Kidney epithelial cell (primary cell): ENCODE measurements at places on chromosomes 7 and 10.

DNA sequence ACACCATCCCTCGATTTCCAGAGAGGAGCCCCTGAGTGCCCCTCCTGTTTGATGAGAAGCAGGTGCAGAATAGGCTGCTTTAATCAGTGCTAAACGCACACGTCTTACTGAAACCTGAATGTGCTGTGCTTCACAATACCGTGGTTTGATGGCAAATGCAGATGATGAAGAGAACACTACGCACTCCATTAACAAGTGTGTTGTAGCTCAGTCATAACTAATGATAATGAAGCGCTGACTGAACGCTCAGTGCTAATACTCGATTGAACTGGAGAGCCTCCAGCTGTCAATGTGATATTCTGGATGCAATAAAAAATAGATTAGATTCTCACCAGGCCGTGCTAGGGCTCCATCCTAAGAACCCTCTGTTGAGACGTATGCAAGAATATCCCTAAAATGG lies 279.7 kb upstream of the PLPP4 start:
- no peak for DNase-seq

GRCh38 chr10:331186-331585 lies 195.9 kb downstream of the ZMYND11 start:
- no peak for DNase-seq

GRCh38 chr7:2107386-2108070 lies 125.2 kb downstream of the MAD1L1 start:
- DNase-seq = no peak

DNA sequence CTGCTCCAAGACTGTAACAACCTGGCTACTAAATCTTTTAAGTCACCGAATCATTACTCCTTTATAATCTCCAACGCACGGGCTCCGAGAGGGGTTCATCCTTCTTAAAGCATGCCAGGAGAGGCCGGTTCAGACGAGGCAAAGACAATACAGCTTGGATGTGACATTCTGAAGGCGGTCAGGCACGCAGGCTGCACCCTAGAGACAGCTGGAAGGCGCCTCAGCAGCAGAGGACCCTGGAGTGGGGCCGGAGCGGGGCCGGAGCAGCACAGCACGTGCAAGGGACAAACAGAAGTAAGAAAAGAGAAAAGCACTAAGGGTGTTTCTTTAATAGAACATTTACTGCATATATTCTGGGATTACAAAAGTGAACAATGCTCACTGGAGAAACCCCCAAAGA lies 97.8 kb upstream of the PPP2R2D start:
- no peak for DNase-seq

DNA sequence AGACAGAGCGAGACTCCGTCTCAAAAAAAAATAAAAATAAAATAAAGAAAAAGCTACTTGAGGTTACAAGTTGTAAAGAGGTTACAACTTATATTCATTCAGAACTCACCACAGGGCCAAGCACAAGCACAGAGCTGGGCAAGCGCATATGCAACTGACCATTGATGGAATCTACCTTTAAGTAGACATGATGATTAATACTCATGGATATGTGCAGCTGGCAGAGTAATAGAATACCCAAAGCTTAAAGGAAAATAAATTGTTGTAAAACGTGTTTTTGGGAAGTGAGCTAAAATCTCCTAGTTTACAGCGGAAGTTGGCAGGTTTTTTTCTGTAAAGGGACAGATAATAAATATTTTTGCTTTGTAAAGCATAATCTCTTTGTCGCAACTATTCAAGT lies 111.6 kb downstream of the TMEM168 start:
- no peak for DNase-seq

DNA sequence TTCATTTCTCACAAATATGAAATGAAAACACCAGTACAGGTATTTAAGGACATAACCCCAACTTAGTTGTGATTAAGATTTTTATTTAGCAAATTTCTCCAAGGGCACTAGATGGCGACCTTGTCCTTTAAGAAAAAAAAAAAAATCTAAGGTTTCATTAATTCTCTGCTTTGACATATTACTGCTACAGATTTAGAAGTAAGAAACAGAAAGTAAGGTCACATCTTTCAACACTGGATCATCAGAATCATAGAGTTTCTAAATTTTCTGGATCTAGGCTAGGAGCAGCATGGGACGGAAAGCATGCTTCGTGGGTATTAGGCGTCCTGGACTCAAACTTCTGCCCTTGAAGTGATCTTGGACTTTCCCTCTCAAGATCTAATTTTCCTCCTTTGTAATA lies 85.5 kb upstream of the PRKG1 start:
- no peak for DNase-seq

DNA sequence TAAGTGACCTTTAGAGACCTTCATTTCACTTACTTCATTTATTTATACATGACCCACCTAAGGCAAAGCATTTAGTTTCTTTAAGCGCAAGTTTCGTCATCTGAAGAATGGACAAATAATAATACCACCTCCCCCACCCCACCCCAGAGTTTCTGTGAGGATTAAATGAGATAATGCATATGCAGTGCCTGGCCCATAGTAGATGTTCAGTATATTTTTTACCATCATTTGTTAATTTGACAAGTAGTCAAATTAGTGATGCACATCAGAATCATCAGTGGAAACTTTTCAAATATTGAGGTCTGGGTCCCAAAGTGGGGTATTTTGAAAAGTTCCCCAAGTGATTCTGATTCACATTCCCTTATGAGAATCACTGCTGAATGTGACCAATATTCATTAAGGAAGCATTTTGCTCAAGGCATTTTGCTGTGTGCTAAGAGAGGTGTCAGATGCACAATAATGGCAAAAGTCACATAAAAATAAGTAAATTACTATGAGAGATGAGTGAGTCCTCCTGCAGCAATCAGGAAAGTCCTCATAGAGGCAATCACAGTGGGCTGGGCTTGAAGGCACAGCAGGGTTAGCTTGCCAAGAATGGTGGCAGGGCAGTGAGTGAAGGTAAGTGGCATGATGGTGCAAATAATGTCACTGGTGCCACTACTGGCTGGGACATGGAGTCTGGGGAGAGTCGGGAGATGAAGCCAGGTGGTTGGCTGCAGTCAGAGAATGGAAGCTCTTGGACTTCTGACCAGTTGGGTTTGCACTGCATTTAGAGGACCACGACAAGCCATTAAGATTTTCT lies 244.1 kb downstream of the PTEN start:
- DNase-seq = no peak

- DNase-seq = no peak
Measured at GRCh38 chr10:124037784-124038183, 55.6 kb downstream of the CHST15 start.

DNA sequence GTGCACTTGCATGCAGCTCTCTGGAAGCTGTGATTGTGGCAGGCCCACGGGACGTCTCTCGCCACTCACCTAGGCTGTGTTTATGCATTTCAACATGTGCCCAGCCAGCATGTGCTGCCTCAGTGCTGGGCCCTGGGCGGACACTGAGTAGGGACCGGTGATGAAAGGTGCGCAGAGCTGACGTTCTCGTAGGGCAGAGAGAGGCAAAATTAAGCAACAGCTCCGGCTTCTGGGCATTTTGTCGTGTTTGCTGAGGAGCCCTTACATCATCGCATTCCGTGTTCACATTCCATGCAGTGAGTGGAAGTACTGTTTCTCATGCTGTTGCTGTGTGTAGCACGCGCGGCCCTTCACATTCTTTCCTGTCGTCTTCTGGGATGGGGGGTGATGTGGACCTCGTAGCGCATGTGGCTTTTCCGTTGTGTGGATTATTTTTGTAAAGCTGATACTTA lies 50.5 kb downstream of the PRF1 start:
- peak; percentile 67 for DNase-seq

GRCh38 chr10:120423431-120424197 lies 33.4 kb upstream of the PLPP4 start:
- DNase-seq = peak; percentile 73

- DNase-seq = no peak
Measured at GRCh38 chr10:127649642-127650041, 87.3 kb upstream of the FOXI2 start.

DNA sequence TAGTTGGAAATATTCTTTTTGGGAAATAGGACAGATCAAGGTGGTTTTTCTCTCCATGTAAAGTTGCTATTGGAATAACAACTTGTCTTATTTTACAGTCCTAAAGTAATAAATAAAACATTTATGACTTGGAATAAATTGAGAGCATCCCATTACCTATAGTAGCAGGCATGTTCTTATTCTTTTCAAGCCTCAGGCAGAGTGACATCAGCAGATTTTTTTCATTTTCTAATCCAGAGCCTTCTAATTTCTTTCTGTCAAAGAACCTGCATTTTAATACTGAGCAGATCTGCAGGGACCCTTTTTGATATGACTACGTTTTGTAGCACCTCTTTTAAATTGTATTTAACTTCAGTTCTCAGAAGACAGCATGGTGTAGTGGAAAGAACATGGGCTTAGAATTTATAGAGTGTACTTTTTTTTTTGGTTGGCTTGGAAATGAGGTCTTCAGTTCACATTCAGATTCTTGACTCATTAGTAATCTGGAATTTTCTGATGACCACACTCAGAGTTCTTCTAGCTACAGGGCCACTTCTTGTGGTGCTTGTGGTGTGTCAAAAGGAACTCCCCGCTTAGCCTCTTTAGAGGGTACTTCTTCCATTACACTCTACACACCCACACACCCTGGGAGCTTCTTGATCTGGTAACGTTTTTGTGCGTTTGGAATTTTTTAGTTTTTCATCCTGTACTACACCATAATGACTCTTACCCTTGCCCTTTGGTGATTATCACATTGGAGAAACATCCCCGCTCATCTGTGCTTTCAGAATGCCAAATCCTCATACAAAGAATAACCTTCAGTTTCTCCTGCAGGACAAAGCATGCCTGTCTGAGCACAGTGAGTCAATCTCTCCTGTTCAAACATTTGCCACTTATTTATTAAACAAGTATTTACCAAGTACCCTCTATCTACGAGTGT lies 34.6 kb downstream of the AGK start:
- peak; percentile 79 for DNase-seq

DNA sequence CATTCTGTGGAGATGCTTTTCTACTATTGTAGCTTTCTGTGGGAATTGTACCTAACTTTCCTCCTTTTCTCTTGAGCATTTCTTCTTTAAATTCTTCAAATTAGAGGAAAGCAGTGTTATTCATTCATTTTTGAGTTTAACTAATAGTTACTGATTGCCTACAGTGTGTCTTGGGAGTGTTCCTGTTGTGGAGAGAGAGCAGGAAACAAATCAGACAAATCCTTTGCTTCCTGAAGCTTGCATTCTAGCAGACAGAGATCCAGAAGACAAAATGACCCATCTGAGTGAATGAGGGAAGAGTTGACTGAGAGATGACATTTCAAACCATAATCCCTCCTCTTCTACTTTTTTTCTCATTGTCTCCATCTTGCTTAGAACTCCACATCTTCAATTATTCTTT lies 170.4 kb downstream of the SUGCT start:
- DNase-seq = peak; percentile 61

GRCh38 chr10:69234447-69234846 lies 14.3 kb downstream of the HKDC1 start:
- no peak for DNase-seq

- DNase-seq = no peak
Measured at GRCh38 chr7:106864298-106865081, 592 bp upstream of the PIK3CG start.

- DNase-seq = no peak
Measured at GRCh38 chr10:116427671-116428070, at the start of gene PNLIPRP3. Gene PNLIPRP3, plus strand, starts transcription at chr10:116427847. Its CDS starts 166 bp downstream, at chr10:116428013.

- DNase-seq = no peak
Measured at GRCh38 chr10:131213741-131214505, 97.6 kb downstream of the TCERG1L start.

DNA sequence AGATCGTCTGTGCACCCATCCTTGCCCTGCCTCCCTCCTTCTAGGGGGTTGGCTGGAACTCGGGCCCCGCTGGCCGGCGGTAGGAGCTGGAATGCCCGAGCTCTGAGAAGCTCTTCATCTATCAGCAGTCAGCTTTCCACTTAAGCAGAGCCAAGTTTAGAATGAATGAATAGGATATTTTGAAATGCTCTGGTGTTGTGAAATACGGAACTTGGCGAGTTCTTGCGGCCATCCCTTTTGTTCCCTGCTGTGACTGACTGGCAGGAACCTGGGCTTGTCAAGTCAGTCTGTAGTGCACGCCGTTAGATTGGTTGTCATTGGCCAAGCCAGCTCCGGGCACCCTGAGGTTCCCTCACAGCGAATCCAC lies 33.3 kb downstream of the FOXK1 start:
- no peak for DNase-seq

- DNase-seq = no peak
Measured at GRCh38 chr10:48484911-48485310, 120.0 kb downstream of the ARHGAP22 start.

GRCh38 chr7:140170375-140170774 lies 6.4 kb downstream of the KDM7A start:
- DNase-seq = no peak

GRCh38 chr7:101121991-101122932 lies 4.6 kb upstream of the SERPINE1 start:
- peak; percentile 92 for DNase-seq

GRCh38 chr10:50325449-50326171 lies 74.3 kb upstream of the ASAH2 start:
- DNase-seq = peak; percentile 89

- DNase-seq = no peak
Measured at GRCh38 chr10:58887474-58887873, 289.0 kb upstream of the PHYHIPL start.

DNA sequence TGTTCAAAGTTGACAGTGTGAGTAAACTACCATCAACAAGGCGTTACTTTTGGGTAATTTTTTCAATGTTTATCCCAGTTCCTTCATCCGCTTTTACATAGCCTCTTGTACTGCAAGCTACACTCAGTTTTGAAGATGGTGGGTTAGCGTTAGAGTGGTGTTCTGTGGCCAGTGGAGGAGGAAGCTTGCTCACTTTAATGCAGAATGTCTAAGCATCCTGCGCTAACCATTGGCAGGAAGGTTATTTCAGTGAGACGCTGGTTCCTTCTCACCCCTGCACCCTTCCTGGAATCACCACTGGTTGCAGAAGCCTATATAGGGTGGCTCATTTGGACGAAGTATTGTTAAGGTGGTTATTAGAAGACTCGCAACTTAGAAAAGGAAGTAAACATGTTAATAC lies 159.1 kb downstream of the CELF2 start:
- DNase-seq = no peak

DNA sequence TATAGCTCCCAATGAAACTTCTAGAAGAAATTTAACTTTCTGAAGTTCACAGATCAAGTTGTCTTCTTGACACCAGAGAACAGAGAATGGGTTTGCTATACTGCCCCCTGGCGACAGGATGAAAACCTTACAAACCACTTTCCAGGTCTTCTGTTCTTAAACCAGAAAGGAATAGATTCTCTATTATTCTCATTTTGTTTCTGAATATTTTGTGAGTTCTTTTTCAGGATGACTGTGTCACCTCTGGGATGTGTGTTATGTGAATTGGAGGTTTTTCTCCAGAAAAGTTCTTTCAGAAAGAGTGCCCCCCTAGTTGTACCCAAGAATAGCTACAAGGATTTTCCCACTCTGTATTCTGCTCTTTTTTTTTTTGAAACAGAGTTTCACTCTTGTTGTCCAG lies 6.3 kb downstream of the IFT22 start:
- no peak for DNase-seq

DNA sequence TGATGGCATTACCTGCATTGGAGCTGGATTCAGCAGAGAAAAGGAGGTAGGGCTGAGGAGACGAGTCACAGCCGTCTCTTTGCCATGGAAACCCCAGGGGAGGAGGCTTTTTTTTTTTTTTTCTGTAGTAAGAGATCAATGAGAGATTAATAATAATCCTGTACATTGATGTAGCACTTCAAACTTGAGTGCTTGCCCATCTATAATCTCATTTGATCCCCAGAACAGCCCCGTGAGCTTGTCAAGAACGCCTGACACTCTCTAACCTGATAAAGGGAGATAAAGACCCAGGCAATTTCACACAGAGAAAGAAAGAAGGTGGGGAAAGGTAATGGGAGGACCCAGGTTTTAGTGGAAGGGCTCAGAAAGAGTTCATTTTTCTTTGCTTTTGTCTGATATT lies 195.2 kb upstream of the FOXK1 start:
- no peak for DNase-seq
